ENCODE measurements at places on chromosomes 13 and 19. TPM values are rescaled to one million over a fixed set of nuclear protein-coding genes. Genes with fewer than 3 reads are reported as not detected.
A peak's percentile ranks its signal among the peaks of the same experiment; 100 is the strongest.

GRCh38 chr19:2119921-2120785, 23.4 kb downstream of the IZUMO4 start:
- no peak overlapping the region for H3K27ac ChIP-seq
- H3K27me3 ChIP-seq: no peaks in the 10 kb centered on the region
- no peak for DNase-seq
- H3K4me3 ChIP-seq: no peak overlapping the region

GRCh38 chr19:35740108-35740422, 2.2 kb downstream of the IGFLR1 start:
- H3K36me3 ChIP-seq: peaks cover 54% of the 10 kb centered on the region
- H3K4me3 ChIP-seq: peak overlapping the region; percentile 87
- no peaks in the 10 kb centered on the region for H3K27me3 ChIP-seq
- H3K27ac ChIP-seq: no peak overlapping the region

GRCh38 chr19:14405758-14406644, 13.1 kb downstream of the DDX39A start:
- H3K27me3 ChIP-seq: no peaks in the 10 kb centered on the region
- H3K36me3 ChIP-seq: peaks cover 84% of the 10 kb centered on the region
- peaks cover 21% of the 10 kb centered on the region for H3K4me1 ChIP-seq
- peak overlapping the region; percentile 66 for H3K27ac ChIP-seq
- peak overlapping the region; percentile 26 for H3K4me3 ChIP-seq

DNA sequence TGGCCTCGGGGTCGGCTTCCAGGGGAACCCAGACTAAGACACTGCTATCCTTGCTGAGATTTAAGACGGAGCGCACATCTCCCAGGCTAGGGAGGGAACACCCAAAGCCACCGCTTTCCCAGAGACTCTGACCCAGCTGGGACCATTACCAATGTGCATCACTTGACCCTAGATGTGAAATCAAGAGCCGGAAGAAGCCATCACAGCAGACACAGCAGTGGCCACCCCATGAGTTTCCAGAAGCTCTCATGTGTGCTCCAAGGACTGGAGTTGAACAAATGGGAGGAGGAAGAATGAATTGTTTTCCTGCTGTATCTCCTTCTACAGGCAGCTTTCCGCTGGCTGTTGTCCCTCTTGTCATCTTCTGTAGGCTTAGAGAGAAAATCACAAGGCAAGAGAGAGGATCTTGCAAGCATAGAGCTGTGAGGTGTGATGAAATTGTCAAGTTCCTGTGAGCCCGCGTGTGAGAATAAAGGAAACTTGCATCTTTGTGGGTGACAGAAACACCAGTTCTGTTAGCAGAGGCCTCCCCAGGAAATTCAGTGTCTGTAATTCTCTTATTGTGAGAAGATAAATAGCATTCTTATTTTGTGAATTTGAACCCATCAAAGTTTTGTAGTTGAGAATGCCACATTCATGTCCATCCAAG, 711.8 kb downstream of the UQCRFS1 start:
- H3K27ac ChIP-seq: peak overlapping the region; percentile 26
- no peaks in the 10 kb centered on the region for H3K27me3 ChIP-seq
- H3K36me3 ChIP-seq: no peaks in the 10 kb centered on the region
- peaks cover 22% of the 10 kb centered on the region for H3K4me1 ChIP-seq
- peak; percentile 12 for DNase-seq

IGSF23 gene
- not detected for total RNA-seq

SIAH3 gene
- total RNA-seq: 0.11 TPM

TNNT1 gene
- not detected for total RNA-seq

LIM2 gene
- total RNA-seq: 2.6 TPM

S1PR2 gene
- total RNA-seq: 6.6 TPM

DNA sequence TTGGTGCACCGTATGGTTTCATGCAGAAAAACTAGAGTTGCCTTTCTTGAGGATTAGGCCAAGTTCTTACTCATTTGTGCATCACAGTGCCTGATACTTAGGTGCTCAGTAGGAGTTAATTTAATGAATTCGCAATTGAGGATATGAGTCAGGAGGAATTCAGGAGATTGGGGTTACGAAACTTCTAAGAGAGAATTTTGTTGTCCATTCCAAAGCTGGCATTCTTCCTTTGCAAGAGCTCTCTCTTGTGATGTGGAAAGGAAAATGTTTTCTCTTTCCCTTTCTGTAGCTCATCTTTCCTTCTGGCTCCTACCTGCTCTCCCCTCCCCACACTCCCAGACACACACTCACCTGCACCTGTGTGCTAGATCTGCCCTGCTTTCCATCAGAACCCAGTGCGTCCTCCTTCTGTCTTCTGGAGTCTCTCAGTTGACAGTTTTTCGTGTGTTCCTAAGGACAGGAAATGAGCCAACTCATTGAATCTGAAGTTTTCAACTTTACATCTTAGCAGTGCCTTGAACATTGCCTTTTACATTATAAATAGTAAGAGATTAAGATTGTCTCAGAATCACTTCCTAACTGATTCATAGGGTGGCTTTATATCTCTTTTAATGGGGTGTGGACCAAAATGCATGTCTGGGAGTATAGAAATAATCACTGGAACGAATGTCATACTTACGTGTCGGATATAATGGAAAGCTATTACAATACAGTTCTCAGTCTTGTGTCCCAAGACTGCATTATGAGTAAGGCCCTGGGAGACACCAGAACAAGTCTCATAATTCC, 19.7 kb upstream of the ERCC5 start:
- H3K27me3 ChIP-seq: no peaks in the 10 kb centered on the region
- no peaks in the 10 kb centered on the region for H3K4me1 ChIP-seq
- no peak for DNase-seq

DNA sequence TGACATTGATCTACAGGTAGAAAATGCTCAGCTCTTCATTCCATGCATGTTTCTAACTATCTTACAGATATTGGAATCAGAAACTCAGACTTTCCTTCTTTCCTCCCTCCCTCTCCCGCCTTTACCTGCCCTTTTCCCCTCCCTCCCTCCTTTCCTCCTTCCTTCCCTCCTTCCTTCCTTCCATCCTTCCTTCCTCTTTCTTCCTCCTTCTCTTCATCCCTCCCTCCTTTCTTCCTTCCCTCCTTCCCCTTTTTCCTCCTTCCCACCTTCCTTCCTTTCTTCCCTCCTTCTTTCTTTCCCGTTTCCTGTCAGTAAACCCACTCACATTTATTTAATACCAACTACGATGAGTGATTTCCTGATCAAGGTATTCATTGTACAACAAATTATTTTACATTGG, 113.4 kb upstream of the IRS2 start:
- no peak overlapping the region for H3K27ac ChIP-seq
- H3K36me3 ChIP-seq: no peaks in the 10 kb centered on the region
- no peaks in the 10 kb centered on the region for H3K4me1 ChIP-seq
- no peak for DNase-seq

SHISA2 gene
- not detected for total RNA-seq

SIGLEC12 gene
- 0.43 TPM for total RNA-seq

- H3K27ac ChIP-seq: no peak overlapping the region
- no peaks in the 10 kb centered on the region for H3K27me3 ChIP-seq
- no peak for DNase-seq
- no peaks in the 10 kb centered on the region for H3K36me3 ChIP-seq
- H3K4me3 ChIP-seq: no peak overlapping the region
Observed at GRCh38 chr13:67462098-67462497, 232.0 kb upstream of the PCDH9 start.

DNA sequence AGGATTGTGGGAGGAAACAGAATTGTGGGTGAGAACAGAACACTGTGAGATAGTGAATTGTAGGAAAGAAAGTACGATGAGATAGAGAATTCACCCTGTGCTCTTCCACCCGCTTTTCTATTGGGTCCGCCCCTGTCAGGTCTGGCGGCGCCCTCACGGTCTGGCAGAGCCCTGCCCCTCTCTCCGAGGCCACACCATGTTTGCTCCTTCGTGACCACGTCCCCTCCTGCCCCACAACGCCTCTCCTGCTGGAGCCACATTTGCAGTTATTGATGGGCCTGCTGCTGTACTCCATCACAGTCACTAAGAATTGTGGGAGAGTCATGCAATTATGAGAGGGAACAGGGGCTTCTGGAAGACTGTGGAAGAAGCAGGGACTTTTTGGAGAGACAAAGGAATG, 473.1 kb downstream of the KLF12 start:
- no peaks in the 10 kb centered on the region for H3K27me3 ChIP-seq
- no peaks in the 10 kb centered on the region for H3K4me1 ChIP-seq
- no peaks in the 10 kb centered on the region for H3K36me3 ChIP-seq
- H3K27ac ChIP-seq: no peak overlapping the region
- no peak overlapping the region for H3K4me3 ChIP-seq

- peak overlapping the region; percentile 24 for H3K4me3 ChIP-seq
- no peaks in the 10 kb centered on the region for H3K27me3 ChIP-seq
- peaks cover 33% of the 10 kb centered on the region for H3K36me3 ChIP-seq
Observed at GRCh38 chr13:40764587-40765403, 6.2 kb downstream of the MRPS31 start.

GRCh38 chr19:2365201-2365970, 5.3 kb downstream of the TMPRSS9 start:
- no peak for DNase-seq
- H3K4me1 ChIP-seq: peaks cover 4% of the 10 kb centered on the region
- H3K4me3 ChIP-seq: no peak overlapping the region
- H3K27me3 ChIP-seq: peaks cover 17% of the 10 kb centered on the region

- H3K27me3 ChIP-seq: no peaks in the 10 kb centered on the region
- no peaks in the 10 kb centered on the region for H3K4me1 ChIP-seq
- H3K4me3 ChIP-seq: no peak overlapping the region
- DNase-seq: no peak
- no peaks in the 10 kb centered on the region for H3K36me3 ChIP-seq
Observed at GRCh38 chr13:54016542-54016941, 987.9 kb downstream of the OLFM4 start.

GRCh38 chr13:35920816-35921215, 210.4 kb downstream of the DCLK1 start:
- H3K4me3 ChIP-seq: no peak overlapping the region
- DNase-seq: no peak
- no peak overlapping the region for H3K27ac ChIP-seq
- no peaks in the 10 kb centered on the region for H3K36me3 ChIP-seq
- H3K4me1 ChIP-seq: no peaks in the 10 kb centered on the region

CNFN gene
- total RNA-seq: not detected

DNA sequence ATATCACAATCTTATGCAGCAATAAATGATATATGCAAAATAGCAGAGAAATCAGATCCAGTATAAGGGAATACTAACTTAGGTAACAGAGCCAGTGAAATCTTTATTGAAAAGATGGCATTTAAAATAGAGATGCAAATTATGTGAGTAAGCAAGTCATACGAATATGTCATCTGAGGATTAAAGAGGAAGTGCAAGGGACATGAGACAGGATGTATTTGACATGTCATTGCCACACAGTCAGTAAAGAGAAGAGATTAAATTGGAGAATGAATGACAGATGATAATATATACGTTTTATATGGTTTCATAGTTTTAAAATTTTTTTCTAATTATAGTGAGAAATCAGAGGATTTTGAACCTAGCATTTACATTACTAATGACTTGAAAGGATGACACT, 426.4 kb downstream of the SLITRK5 start:
- H3K4me1 ChIP-seq: no peaks in the 10 kb centered on the region
- H3K27ac ChIP-seq: no peak overlapping the region
- no peaks in the 10 kb centered on the region for H3K27me3 ChIP-seq
- no peak for DNase-seq
- H3K36me3 ChIP-seq: no peaks in the 10 kb centered on the region
- no peak overlapping the region for H3K4me3 ChIP-seq

DNA sequence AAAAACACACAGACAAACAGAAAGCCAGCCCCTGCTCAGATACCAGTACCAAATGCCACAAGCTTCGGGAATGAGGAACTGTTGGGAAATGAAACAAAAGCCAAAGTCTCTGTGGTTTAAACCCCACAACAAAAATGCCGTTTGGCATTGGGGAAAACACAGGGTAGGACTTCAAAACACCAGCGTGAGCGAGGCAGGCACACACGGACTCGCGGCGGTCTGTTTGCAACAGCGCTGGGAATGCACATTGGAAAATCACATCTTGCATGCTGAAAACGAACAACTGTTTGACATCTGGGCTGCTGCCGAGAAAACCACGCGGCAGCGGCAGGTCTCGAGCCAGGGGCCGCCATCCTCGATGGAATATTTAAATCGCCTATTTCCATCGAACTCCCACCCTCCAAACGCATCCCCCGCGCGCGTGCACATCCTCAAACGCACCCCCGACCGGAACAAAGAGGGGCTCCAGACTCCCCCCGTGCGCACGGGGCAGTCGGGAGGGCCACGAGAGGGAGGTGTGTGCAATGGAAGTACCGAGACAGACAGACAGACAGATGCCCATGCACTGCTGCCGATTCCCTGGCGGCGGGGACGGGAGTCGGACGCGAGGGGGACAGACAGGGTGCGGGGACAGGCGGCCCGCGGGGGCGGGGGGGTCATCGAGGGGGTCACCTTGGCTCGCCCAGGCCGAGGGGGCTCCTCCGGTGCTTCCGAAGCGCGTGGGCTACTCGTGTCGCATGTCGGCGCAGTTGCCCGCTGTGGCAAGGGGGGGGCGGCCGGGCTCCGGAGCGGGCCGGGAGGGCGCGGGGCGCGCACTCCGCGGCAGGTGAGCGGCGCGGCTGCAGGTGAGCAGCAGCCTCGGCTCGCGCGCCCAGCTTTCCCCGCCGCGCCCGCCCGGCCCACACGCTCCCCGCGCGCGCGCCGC, at the start of gene GPR12:
GPR12 (minus strand) TSS at position 880 of the 925 bp plus-strand sequence. CDS start 959 bp downstream, outside the sequence.
- H3K4me3 ChIP-seq: peak within 1 kb of the TSS; percentile 62
- H3K27ac ChIP-seq: no peak within 1 kb of the TSS
- H3K27me3 ChIP-seq: peaks cover 57% of the 10 kb centered on the region
- DNase-seq: no peak
- no peaks in the 10 kb centered on the region for H3K36me3 ChIP-seq
- H3K4me1 ChIP-seq: peaks cover 7% of the 10 kb centered on the region

SBK3 gene
- not detected for total RNA-seq

DNA sequence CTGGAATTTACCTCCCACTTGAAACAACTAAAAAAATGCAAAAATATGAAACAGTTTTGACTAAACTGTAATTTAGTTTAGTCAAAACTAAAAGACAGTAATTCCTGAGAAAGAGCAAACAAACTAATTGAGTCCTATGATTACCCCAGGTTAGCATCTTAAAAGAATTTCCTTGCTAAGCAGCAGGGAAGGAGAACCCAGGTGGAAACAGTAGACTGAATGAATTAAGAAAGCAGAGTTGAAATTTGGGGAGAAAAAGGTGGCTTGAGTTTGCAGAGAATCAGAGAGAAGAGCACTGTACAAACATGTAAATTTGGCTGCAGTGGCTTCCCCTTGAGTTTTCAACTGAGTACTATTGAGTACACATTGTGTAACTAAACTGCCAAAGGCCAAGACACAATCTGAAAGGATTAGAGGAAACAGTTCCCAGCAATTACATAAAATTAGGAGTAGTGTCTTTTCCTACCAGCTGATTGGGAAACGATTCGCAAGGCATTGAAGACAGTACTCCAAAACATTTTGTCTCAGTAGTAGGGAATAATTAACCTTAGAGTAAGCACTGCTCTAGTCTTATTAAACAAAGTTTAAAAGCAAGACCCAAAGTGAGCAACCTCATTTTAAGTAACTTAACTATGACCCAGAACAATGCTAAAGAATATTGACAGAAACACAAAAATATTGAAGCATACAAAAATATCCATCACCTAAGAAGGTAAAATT, 820.5 kb downstream of the DACH1 start:
- H3K27ac ChIP-seq: no peak overlapping the region
- H3K36me3 ChIP-seq: no peaks in the 10 kb centered on the region
- H3K4me3 ChIP-seq: no peak overlapping the region
- DNase-seq: no peak
- H3K27me3 ChIP-seq: no peaks in the 10 kb centered on the region
- H3K4me1 ChIP-seq: no peaks in the 10 kb centered on the region

LGI4 gene
- total RNA-seq: 0.27 TPM

Data from activated CD8-positive, alpha-beta T cell treated with anti-CD3 and anti-CD28 coated beads for 36 hours (primary cell).